ENCODE measurements at places on chromosomes 5 and 9.

- DNase-seq = no peak
These were observed 106.5 kb upstream of the LRRTM2 start for GRCh38 chr5:138981586-138981985.

DNA sequence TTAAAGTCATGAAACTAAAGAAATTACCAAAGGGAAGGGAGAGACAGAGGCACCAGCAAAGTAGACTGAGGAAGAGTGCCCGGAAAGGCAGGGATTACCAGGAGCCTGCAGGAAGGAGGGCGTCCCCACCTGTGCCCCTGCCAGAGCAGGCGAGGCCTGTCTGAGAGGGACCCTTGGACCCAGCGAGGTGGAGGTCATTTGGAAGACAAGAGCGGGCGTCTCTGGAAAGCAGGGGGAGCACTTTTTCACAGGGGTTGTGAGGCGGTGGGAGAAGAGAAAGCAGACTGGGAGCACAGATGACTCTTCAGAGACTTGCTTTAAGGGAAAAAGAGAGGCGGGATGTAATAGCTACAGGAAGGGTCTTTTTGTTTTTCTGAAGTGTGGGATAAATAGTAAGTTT, 27.5 kb upstream of the SLC2A8 start:
- no peak for DNase-seq

- no peak for DNase-seq
These were observed 200.8 kb downstream of the DIRAS2 start for GRCh38 chr9:90441814-90442213.

DNA sequence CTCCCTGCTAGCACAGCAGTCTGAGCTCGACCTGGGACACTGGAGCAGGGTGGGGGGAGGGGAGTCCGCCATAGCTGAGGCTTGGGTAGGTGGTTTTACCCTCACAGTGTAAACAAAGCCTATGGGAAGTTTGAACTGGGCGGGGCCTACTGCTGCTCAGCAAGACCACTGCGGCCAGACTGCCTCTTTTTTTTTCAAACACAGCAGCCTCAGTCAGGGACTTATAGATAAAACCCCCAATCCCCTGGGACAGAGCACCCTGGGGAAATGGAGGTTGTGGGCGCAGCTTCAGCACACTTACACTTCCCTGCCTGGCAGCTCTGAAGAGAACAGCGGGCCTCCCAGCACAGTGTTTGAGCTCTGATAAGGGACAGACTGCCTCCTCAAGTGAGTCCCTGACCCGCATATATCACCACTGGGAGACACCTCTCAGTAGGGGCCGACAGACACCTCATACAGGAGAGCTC, 151.1 kb upstream of the APC start:
- no peak for DNase-seq

- no peak for DNase-seq
These were observed 278.2 kb downstream of the CSNK1G3 start for GRCh38 chr5:123790226-123790625.

- no peak for DNase-seq
These were observed 1.9 kb downstream of the STOM start for GRCh38 chr9:121368138-121368522.

DNA sequence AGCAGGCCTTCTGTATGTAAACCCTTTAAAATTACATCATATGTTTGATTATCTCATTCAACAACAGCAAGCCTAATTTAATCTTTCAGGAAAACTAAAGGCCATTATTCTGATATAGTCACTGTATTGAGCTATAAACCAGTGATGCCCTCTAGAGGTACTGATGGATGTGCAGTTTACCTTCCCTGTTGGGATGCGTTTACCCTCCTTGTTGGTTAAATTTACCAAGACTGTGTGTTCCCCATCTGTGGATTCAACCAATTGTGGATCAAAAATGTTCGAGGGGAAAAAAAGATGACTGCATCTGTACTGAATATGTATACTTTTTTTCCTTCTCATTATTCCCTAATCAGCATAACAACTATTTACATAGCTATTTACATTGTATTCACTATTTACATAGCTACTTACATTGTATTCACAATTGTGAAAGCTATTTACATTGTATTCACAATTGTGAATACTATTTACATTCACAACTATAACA, 3.7 kb upstream of the BAAT start:
- DNase-seq = no peak

- DNase-seq = no peak
These were observed 115.9 kb downstream of the TARS1 start for GRCh38 chr5:33556330-33557328.

DNA sequence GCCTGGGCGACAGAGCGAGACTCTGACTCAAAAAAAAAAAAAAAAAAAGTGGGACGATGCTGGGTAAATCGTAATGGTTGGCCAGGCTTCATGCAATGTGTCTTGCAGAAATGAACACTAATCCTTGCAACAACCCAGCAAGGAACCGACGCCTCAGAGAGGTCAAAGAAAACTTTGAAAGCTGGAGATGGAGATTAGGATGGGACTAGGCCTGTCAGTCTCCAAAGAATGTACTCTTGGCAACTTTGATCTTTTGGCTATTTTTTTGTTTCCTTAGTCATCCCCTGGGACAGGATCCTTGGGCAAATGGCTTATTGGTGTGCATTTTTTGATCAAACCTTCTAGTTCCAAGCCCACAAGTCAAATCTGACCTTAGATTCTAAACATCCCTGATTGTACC, 10.6 kb upstream of the PWWP2A start:
- DNase-seq = no peak

- no peak for DNase-seq
These were observed 193.9 kb upstream of the MRPS30 start for GRCh38 chr5:44614845-44615244.

GRCh38 chr9:88783711-88784083, 207.6 kb upstream of the S1PR3 start:
- no peak for DNase-seq

DNA sequence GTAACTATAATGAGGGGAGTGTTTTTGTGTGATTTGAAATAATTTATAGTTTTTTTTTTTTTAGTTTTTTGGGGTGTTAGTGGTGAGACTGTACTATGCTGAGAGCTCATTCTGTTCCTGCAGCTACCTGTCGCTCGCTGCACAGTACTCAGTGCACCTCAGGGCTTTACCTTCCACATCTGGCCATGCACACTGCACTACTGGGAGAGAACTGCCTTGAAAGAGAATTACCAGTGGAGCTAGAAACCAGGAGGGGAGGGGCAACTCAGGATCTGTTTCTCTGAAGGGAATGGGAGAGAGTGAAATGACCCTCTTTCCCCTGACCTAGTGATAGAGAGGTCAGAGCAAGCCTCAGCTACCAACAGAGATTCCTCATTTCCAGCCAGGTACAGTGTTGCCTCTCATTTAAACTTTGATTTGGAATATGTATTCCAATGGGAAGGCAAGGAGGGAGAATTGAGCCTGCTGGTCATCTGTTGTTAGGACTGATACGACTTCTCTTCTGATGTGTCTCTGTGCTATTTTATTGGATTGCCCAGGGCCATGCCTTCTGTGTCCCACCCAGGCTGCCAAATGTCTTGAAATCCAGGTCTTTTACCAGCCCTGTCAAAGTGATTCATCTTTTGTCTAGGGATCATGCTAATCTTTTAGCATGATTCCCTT, 8.9 kb downstream of the ATG10 start:
- no peak for DNase-seq

DNA sequence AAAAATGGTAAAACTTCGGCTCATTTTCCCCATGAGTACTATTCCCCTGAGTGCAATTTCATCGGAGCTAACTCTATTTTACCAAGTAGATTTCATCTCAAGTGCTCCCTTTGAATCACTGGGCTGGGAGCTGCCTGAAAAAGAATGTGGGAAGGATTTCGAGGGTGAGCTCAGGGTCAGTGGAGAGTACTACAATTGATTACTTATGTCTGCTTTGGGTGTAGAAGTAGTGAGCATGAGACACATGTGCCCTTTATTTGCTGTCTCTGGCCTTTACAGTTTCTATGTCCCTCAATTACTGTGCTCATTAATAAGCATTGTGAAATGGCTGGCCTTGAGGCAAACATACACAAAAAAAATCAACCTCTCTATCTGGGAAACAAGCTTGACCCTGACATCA, 172.7 kb upstream of the RFX3 start:
- no peak for DNase-seq

DNA sequence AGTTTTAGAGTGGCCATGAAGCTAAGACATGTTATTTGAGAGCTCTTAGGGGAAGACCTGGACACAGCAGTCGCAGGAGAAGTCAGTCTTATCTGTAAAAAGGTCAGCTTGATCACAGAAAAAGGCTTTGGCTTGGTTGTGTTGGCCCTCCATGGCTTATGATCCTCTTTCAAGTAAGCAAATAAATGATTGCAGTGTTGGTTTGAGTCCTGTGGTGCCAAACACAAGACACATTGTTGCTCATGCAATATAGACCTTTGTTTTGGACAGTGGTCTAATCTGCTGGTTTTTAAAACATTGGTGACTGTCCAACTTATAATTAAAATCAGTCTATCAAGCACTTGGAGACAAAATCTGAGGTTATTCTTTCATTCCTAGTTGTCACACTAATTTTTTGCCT, 54.0 kb downstream of the DOCK8 start:
- no peak for DNase-seq

DNA sequence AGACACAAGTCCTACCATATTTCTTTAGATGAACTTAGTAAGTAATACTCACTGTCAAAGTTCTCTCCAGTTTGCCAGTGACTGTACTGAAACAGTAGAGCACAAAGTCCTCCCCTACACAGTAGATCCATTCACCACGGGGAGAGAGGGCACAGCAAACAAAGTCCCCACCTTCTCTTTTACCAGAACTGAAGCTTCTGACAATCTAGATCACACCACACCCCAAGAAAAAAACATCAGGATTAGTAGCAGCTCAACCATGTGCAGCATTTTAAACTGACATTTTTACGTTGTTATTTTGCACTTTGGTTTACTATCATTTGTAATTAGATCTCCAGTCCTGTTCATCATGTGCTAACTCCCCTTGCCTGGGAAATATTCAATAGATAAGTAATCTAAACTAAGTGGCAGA, 23.0 kb downstream of the DNAJA1 start:
- no peak for DNase-seq

- no peak for DNase-seq
These were observed 10.0 kb downstream of the PALM2AKAP2 start for GRCh38 chr9:109789971-109790370.

GRCh38 chr5:159353661-159354252, 23.5 kb upstream of the IL12B start:
- no peak for DNase-seq

- DNase-seq = no peak
These were observed 1.0 kb upstream of the FAM13B start for GRCh38 chr5:138033907-138034306.
